ENCODE measurements at places on chromosomes 7 and 10. TPM values are rescaled to one million over a fixed set of nuclear protein-coding genes. Genes with fewer than 3 reads are reported as not detected.

Gene PCLO
- 7.5 TPM for total RNA-seq

Gene PALD1
- total RNA-seq, result 0.80 TPM

Gene AKR1C2
- 0.66 TPM for total RNA-seq

Gene EPO
- not detected for total RNA-seq

Gene BAMBI
- 10.7 TPM for total RNA-seq

Gene SH2B2
- total RNA-seq, result 8.8 TPM

Gene COBL
- total RNA-seq, result 8.8 TPM

DNA sequence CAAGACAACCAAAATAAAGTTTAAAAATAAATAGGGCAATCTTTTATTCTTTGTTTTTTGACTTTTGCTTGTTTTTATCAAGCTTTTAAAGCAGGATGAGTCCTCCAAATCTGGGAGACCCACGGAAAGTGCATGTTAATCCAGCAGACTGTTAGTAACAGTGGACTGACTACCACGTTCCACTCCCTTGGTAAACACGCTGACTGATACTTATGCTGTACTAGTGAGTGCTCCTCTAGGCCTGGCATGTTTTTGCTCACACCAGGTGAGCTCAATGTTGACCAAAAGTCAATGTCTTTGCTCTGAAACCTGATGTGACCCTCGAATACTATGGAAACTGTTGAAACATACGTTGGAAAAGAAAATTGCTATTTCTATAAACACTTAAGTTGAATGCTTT lies 88.4 kb downstream of the KIAA1549 start:
- H3K27ac ChIP-seq, result peak overlapping the region; percentile 99
- DNase-seq, result peak; percentile 81
- no peaks in the 10 kb centered on the region for H3K27me3 ChIP-seq
- H3K36me3 ChIP-seq, result peaks cover 19% of the 10 kb centered on the region

DNA sequence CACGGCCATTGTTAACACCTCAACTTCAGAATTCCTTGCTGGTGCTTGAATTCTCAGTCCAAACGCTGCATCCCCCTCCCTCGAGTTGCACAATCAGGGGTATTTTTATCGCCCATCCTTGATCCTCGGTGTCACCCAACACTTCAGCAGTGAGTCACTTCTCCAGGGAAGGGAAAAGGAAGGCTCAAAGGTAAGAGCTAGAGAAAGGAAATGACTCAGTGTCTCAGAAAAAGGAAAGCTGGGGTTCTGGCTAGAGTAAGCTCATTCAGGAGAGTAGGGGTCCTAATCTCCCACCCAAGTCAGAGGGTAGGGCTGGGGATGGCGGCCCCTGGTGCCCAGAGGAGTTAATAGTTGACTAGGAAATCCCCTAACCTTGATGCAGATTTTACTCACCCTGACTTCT lies 39.8 kb upstream of the TRIM8 start:
- peak overlapping the region; percentile 85 for H3K27ac ChIP-seq
- DNase-seq, result peak; percentile 82
- H3K36me3 ChIP-seq, result no peaks in the 10 kb centered on the region
- peaks cover 33% of the 10 kb centered on the region for H3K4me1 ChIP-seq
- H3K4me3 ChIP-seq, result peak overlapping the region; percentile 11

- no peaks in the 10 kb centered on the region for H3K4me1 ChIP-seq
- no peak overlapping the region for H3K4me3 ChIP-seq
- H3K27me3 ChIP-seq, result no peaks in the 10 kb centered on the region
- no peaks in the 10 kb centered on the region for H3K36me3 ChIP-seq
- no peak overlapping the region for H3K27ac ChIP-seq
These were observed 58.3 kb upstream of the SHH start for GRCh38 chr7:155870334-155871180.

DNA sequence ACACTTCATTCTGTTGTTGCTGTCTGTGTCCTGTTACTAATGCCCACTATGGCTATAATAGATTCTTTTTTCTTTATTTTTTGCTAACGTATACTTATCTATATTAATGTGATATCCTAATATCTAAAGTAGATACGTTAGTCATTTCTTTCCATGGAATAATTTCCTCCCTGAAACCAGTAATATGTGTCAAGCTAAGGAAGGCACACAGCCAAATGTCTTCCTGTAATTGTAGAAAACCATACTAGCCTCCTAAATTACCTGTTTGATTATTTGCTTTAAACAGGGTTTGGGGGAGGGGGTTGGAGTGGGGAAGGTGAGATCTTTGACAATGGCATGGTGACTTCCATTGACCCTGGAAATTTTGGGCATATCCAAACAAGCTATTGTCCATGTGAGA lies 56.4 kb downstream of the THNSL1 start:
- no peak overlapping the region for H3K4me3 ChIP-seq
- no peak for DNase-seq
- H3K27ac ChIP-seq, result no peak overlapping the region
- no peaks in the 10 kb centered on the region for H3K4me1 ChIP-seq

GRCh38 chr10:25129592-25129991 lies 45.2 kb upstream of the GPR158 start:
- H3K27ac ChIP-seq, result no peak overlapping the region
- no peak for DNase-seq
- H3K4me3 ChIP-seq, result no peak overlapping the region
- H3K27me3 ChIP-seq, result no peaks in the 10 kb centered on the region

- H3K4me1 ChIP-seq, result no peaks in the 10 kb centered on the region
- DNase-seq, result no peak
- H3K4me3 ChIP-seq, result no peak overlapping the region
- no peak overlapping the region for H3K27ac ChIP-seq
- peaks cover 20% of the 10 kb centered on the region for H3K27me3 ChIP-seq
These were observed 146.7 kb upstream of the SP4 start for GRCh38 chr7:21281193-21281592.

DNA sequence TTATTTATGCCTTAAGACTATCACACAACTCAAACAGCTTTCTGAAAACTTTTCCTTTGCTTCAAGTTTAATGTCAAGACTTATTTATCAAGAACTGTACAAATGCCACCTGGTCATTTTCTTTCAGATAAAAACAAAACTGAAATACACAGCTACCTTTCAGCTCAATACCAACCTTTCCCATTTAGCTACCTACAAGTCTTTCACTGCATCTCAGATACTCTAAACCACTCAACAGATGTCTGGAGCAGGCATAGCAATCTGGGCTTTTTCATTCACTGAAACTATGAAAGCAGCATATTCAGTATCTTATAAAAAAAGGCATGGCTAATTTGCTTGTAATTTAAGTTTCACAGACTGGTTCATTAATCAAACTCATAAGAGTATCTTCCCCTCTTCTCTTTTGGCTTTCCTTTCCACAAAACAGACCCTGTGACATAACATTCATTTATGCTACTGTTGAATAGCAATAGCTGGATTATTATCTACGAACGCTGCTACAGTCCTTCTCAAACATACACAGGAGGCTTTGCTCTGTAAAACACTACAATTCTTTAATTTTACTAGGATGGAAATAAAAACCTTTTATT lies 8.2 kb downstream of the TRA2A start:
- H3K4me1 ChIP-seq, result peaks cover 9% of the 10 kb centered on the region
- DNase-seq, result no peak
- H3K27me3 ChIP-seq, result no peaks in the 10 kb centered on the region
- no peak overlapping the region for H3K4me3 ChIP-seq

DNA sequence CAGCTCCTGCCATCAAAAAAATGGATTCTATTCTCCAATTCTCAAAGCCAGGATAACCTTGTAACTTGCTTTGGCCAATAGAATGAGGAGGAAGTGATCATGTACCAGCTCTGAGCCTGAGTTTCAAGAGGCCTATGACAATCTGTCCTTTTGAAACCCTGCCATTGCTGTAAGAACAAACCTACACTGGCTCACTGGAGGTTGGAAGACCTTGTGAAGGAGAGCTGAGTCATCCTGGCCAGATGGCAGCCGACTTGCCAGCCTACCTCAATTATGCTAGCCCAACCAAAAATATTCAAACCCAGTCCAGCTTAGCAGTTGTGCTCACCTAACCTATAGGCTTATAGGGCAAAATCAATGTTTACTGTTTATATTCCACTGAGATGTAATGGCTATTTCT lies 93.0 kb downstream of the HGF start:
- H3K4me1 ChIP-seq, result peaks cover 6% of the 10 kb centered on the region
- DNase-seq, result no peak
- H3K36me3 ChIP-seq, result no peaks in the 10 kb centered on the region
- H3K4me3 ChIP-seq, result no peak overlapping the region
- no peaks in the 10 kb centered on the region for H3K27me3 ChIP-seq
- H3K27ac ChIP-seq, result no peak overlapping the region

- peak; percentile 76 for DNase-seq
- peak overlapping the region; percentile 43 for H3K27ac ChIP-seq
- no peaks in the 10 kb centered on the region for H3K27me3 ChIP-seq
- H3K4me1 ChIP-seq, result peaks cover 33% of the 10 kb centered on the region
These were observed 1.9 kb upstream of the STX1A start for GRCh38 chr7:73721377-73721817.

DNA sequence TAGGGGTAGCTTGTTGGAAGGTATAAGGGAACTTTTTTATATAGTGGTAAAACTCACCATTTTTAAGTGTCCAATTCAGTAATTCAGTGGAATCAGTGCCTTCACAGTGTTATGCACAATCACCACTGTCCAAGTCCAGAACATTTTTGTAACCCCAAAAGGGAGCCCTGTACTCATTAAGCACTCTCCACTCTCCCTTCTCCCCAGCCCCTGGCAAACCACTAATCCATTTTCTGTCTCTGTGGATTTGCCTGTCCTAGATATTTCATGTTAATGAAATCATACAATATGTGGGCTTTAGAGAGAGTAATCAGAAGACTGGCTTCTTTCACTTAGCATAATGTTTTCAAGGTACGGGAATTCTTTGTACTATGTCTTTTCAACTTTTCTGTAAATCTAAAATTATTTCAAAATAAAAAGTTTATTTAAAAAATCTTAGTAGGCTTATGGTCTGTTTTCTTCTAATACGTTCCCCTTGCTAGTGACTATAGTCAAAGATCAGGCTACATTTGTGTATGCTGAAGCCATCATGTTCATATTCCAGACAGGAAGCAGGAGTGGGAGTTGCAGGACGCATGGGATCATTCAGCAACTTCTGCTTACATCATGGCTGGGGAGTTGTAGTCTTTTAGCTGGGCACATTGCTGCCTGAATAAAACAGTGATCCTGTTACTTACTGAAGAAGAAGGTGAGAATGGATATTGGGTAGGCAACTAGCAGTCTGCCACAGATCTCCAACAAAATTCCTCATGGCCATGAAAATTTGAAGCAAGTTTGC lies 35.4 kb upstream of the TAX1BP1 start:
- H3K27me3 ChIP-seq, result no peaks in the 10 kb centered on the region
- no peak for DNase-seq
- H3K27ac ChIP-seq, result no peak overlapping the region
- no peaks in the 10 kb centered on the region for H3K36me3 ChIP-seq
- no peak overlapping the region for H3K4me3 ChIP-seq

DNA sequence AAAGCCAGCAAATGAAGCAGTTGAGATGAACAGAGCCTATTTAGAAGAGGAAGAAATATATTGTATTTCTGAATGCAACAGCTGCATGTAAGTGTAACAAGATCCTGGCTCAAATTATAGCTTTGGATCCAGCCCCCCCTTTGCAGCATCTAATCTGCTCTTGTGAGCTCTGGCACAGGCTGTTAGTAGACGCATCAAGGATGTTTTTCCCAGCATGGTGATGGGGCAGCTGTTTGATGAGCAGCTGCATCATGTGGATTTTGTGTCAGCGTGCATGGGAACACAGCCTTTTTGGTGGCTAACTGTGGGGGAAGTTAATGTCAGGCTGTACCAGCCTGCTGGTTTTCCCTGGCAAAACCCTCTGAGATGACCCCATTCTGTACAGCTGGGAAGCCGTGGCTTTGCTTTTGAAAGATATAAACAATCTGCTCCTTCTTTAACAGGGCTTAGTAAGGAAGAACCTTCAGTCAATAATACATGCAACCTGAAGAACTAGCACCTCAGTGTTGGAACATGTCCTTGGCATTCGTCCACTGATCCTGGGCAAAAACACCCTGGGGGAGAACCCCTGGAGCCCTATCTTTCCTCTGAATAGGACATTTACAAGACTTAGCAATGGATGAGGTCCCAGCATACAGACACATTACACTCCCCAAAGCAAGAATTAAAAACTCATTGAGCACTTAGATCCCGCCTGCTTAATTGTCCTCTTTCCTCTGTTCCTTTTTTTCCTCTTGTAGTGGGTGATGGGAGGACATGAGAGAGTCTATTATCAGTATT lies 70.6 kb downstream of the NPS start:
- no peak overlapping the region for H3K4me3 ChIP-seq
- H3K4me1 ChIP-seq, result no peaks in the 10 kb centered on the region
- no peak for DNase-seq

- peaks cover 28% of the 10 kb centered on the region for H3K27me3 ChIP-seq
- H3K36me3 ChIP-seq, result no peaks in the 10 kb centered on the region
- no peak overlapping the region for H3K4me3 ChIP-seq
These were observed 115.1 kb upstream of the RET start for GRCh38 chr10:42961796-42962109.

DNA sequence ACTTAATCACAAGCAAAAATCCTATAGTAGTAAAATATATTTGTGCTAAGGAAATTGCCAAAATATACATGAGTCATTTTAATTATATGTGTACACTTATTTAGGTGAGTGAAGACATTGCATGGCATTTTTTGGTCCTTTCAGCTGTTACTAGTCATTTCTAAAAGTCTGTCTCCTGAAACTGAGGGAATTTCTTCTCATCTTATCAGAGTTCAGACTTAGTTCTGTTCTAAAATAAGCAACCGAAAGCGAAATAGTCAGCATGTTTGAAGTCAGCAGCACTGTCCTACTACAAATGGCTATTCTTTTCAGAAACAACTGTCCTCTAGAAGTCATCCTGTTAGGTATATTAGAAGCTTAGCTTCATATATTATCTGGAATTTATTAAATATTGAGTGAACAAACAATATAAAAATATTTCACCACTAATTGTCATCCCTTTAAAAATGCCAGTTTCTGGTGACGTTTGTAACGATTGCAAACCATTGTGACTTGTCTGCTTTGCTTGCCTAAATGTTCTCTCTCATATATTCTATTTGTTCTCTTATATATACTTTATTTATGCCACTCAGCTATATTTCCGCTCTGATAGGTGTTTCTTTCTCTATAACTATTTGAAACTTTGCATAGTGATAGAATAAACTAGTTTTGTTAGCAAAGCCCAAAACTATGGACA lies 227.4 kb upstream of the KAT6B start:
- H3K4me1 ChIP-seq, result peaks cover 12% of the 10 kb centered on the region
- peaks cover 13% of the 10 kb centered on the region for H3K36me3 ChIP-seq
- no peak overlapping the region for H3K4me3 ChIP-seq
- no peaks in the 10 kb centered on the region for H3K27me3 ChIP-seq
- DNase-seq, result peak; percentile 74
